ENCODE measurements at places on chromosomes 3 and 15. TPM values are rescaled to one million over a fixed set of nuclear protein-coding genes. Genes with fewer than 3 reads are reported as not detected.

GABRA5 gene
- 0.14 TPM for total RNA-seq

TM4SF18 gene
- 0.92 TPM for total RNA-seq

AADAC gene
- total RNA-seq = 11.3 TPM

PCLAF gene
- total RNA-seq = 14.7 TPM

PPP1R14D gene
- not detected for total RNA-seq

ANO10 gene
- total RNA-seq = 63.1 TPM

GP9 gene
- total RNA-seq = not detected

MKRN3 gene
- total RNA-seq = 1.4 TPM

All from smooth muscle cell of bladder (primary cell).